ENCODE measurements at places on chromosomes 11 and 22.

DNA sequence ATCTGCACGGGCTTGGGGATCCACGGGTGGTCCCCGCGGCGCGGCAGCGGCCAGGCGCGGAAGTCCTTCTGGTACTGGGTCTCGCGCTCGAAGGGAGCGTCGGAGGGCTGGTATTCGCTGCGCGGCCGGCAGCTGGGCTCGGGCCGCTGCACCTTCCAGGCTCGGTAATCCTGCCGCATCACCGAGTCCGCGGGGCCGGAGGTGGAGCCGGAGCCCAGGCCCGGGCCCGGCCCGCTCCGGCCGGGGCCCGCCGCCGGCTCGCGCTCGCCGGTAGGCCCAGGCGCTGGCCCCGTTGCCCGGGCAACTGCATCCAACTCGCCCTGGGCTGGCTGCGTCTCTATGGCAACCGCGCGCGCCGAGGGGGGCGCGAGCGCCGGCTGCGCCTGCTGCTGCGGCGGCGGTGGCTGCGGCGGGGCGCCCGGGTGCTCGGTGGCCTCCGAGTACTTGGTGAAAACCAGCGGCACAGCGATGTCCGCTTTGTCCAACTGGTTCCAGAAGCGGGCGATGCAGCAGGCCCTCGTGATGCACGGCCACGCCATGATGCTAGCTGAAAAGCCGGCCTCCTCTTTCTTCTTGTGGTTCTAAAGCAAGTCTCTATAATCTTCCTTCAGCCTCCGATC, 897 bp downstream of the MAP6 start:
- peak; percentile 64 for DNase-seq

DNA sequence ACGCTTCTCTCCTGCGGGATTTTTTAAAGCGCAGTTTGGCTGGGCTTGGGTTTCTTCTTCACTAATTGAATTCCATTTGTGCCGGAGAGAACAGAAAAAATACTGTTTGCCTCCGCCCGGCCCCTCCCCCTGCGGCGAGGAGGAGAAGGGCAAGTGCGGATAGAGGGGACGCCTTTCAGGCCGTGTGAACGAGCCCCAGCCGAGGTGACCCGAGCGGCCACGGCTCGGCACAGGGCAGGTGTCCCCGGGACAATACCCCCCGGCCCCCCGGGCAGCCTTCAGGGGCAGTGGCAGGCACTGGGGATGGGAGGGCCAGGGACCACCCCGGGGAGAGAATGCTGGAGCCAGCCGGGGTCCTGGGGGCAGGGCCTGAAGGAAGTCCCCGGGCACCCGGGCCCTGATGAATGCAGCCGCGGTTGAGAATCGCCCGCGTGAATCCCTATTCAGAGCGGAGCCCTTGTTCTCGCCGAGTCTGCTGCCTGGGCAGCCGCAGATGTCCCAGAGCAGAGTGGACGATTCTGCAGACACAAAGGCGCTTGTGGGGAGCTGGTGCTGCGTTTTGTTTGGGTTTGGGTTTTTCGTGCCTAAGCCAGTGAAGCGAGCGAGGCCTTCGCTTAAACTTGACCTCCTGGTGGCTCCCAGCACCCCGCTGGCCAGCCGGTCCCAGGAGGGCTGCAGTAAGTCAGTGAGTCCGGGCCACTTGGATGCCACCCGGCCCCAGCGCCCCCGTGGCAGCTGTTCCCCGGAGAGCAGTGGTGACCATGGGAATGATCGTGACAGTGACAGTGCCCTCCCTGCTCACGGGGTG, 96.0 kb downstream of the WNT7B start:
- DNase-seq: no peak

DNA sequence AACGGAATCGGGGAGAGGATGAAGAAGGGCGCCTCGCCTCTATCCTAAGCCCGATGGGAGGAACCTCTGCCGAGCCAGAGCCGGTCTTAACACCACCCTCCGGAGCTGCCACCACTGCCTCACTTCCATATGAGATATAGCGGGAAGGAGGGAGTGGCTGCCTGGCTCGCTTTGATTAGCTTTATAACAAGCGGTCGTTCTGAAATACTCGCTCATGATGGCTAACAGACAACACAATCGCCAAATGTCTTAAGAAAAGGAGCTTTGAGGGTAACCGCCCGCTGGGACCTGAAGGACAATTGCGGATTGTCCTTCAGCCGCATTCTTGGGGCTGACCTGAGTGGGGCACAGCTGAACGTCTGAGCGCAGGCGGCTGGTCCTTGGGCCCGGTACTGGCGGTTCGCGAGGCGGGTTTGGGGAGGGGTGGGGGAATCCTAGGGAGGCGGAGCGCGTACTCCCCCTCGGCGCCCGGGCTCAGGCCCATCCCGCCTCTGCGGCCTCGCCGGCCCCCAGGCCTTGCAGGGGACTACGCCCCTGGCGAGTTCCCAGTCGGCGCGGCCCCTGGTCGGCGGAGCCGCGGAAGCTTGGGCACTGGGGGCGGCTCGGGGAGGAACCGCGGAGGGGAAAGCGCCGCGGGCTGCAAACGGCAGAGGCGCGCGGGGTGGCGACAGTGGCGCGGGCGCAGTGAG, at the start of gene PLAAT5:
TSS of gene PLAAT5 (minus strand) at position 617 of the 689 bp plus-strand sequence. CDS start at position 484, 133 bp downstream.
- DNase-seq: peak; percentile 5

- no peak for DNase-seq
These were observed 37.5 kb downstream of the ZC3H12C start for GRCh38 chr11:110130642-110131238.

GRCh38 chr22:27853424-27853823, 51.9 kb upstream of the MN1 start:
- DNase-seq: peak; percentile 40

DNA sequence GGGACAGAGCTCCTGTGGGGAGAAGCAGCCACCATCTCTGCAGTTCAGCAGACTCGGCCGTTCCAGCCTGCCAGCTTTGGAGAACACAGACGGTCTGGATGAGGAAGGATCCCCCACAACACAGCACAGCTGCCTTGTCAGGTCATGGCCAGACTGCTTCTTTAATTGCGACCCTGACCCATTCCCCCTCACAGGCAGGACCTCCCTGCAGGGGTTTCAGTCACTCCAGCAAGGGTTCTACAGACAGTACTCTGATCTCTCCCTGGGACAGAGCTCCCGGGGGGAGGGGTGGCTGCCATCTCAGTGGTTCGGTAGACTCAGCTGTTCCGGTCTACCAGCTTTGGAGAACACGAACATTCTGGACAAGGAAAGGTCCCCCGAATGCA, 173.5 kb downstream of the TTC28 start:
- no peak for DNase-seq

- peak; percentile 85 for DNase-seq
These were observed 6.3 kb upstream of the KDELR3 start for GRCh38 chr22:38461414-38462081.

GRCh38 chr22:33381531-33382406, 323.6 kb upstream of the SYN3 start:
- no peak for DNase-seq

DNA sequence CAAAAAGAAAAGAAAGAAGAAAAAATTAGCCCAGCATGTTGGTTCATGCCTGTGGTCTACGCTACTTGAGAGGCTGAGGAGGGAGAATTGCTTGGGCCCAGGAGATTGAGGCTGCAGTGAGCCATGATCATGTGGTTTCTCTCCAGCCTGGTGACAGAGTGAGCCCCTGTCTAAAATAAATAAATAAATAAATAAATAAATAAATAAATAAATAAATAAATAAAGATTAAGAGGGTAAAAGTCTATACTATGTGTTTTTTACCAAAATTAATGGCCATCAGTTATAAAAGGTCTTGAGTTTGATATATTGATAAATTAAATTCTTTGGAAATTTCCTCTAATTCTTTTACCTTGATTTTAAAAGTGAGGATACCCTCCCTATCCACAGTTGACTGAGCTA, 25.2 kb upstream of the DEPDC7 start:
- DNase-seq: no peak

GRCh38 chr11:60977836-60978235, 6.4 kb downstream of the CD6 start:
- no peak for DNase-seq

DNA sequence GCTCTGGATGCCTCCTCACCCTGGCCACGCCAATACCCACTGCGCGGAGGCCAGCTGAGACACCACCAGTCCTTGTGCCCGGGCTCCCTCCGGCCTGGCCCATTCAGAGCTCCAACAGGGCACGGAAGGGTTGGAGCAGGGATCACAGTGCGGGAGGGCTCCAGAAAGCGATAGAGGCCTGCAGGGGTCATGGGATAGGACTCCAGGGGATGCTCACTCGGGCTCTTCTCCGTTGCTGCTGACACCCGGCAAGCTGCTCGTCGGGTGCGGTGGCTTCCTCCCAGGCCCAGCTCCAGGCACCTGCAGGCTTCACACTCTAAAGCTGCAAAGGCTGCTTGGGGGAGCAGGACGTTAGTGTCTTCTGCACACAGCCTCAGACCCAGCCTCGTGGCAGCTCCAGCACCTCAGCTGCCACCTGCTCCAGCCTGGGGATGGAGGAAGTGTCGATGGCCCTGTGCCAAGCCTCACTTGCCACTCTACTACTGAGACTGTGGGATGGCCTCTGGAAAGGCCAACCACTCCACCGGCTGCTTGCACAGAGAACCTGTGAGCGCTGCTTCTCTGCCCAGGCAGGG, 10.6 kb downstream of the WNT7B start:
- DNase-seq: no peak

DNA sequence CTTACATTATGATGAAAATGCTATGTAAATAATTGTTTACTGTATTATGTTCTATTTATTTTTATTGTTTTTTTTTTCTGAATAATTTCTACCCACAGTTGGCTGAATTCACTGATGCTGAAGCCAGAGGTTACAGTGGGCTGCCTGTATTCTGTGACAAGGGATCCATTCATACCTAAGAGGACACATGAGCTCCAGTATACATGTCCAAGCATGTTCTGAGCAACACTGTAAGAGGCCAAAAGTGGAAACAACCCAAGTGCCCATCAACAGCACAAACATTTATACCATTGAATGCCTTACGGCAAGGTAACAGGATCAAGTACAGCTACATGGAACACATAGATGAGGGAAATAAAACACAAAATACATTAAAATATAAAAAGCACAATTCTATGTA, 1.4 kb upstream of the SRSF8 start:
- no peak for DNase-seq

- peak; percentile 68 for DNase-seq
These were observed 8.0 kb downstream of the MRTFA start for GRCh38 chr22:40628354-40629042.

- DNase-seq: no peak
These were observed 10.7 kb upstream of the NEU3 start for GRCh38 chr11:74978041-74978440.

DNA sequence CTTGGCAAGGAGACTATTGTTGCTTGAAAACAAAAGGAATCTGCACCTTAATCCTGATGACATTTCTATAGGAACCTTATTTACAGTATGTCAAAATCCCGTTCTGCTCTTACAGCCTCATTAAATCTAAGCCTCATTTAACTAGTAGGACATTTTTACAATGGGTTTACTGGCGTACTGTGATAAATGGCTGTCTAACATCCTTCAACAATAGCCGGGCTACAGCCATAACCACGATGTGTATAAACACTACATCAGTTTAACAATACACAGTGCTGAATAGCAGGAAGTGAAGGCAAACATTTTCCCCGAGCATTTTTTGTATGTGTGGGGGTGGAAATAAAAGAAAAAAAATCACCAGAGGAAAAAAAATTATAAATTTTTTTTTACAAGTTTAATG, 131.2 kb downstream of the ARL14EP start:
- DNase-seq: no peak

DNA sequence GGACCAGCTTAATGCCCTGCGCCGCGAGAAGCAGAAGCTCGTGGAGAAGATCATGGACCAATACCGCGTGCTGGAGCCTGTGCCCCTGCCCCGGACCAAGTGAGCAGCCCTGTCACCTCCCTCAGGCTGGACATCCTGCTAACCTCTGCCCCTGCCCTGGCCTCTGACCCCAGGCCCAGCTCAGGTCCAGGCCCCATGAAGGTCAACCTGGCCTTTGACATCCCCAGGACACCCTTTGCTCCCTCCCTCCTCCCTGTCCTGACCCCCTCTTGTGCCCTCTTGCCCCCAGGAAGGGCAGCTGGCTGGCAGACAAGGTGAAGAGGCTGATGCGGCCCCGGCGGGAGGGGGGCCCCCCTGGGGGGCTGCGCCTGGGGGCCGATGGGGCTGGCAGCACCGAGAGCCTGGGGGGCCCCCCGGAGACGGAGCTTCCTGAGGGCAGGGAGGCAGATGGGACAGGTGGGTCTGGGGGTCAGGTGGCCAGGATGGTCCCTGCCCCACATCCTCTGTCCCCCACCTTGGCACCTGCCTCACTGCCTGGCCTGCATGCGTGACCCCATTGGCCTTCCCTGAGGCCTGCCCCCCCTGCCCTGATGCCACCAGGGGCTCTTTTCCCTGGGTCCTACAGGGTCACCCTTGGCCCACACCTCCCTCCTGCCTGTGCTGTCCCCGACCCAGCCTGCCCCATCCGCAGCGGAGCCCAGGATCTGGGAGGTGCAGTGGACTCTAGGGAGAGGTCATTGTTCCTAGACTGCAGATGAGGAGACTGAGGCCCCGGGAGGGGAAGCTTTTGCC, 5.1 kb upstream of the RPS6KA4 start:
- DNase-seq: no peak

DNA sequence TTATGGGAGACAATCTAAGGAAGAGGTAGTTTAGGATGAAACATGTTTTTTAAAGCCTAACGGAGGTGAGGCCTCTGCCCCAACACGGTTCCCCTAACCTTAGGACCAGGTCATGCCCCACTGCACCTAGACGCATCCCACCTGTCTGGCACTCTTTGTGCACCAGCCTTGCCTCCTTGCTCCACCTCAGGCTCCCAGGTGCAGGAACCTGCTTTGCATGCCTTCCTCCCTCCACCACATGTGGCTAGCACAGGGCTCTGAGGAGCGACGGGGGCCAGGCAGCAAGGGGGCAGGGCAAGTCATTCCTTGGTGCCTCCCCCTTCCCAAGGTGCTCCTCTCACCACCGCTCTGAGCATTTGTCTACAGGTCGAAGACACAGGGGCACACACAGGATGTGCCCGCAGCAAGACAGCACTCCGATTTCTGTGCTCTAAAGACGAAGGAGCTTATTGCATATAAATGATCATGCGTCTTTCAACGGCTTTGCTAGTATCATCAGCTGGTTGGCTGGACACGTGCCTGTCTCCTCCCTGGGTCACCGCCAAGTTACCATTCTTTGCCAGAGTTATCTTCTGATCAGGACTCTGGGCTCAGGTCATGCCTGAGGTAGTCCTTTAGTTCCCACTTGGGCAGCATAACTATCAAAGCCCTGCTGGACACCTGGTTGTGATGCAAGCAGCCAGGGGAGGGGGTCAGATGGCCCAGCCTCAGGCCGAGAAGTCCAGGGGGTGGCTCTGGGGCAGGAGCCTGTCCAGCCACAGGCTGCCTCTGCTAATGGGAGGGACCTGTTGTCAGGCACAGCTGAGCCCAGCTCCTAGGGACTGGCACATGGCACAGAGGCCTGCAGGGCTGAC, 172.0 kb upstream of the NTM start:
- DNase-seq: no peak

GRCh38 chr11:1796413-1797011, 32.8 kb upstream of the CTSD start:
- no peak for DNase-seq

Data from EH (cell line).